ENCODE measurements at places on chromosomes 1 and 21.

GRCh38 chr1:14768582-14769304, 170.3 kb downstream of the KAZN start:
- no peak for DNase-seq

DNA sequence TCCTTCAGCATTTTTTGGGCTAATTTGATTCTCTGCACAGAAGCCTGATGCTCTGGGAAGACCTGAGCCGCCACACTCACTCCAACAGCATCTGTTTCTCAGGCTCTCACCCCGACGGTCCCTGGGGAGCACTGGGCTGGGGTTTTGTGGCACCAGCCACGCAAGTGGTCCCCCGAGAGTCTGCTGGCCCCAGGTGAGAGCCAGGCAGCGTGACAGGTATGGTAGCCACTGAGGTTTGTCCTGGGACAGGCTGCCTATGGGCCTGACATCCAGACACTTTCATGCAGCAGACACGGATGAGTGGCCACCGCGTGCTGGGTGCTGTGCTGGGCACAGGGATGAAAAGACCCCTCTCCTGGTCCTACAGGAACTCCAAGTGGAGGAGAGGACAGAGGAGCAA, 11.0 kb downstream of the AJAP1 start:
- DNase-seq, result no peak

GRCh38 chr1:203789966-203790365, 5.5 kb upstream of the ZBED6 start:
- no peak for DNase-seq

GRCh38 chr1:36703526-36704208, 221.0 kb upstream of the CSF3R start:
- DNase-seq, result peak; percentile 49

DNA sequence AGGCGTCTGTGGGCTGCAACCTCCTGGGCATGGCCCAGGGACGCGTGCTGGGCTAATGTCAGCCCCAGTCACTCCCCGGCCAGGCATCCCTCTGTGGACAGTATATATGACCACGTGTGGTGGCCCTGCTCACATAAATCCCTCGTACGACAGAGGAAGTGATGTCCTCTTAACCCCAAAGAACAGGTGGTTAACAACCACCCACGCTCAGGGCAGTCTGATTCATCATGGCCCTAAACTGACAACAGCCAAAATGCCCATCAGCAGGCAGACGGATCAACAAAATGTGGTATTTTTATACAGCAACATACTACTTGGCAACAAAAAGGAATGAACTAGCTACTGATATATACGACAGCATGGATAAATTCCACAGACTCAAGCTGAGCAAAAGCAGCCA, 51.0 kb downstream of the ECE1 start:
- DNase-seq, result no peak

GRCh38 chr1:20449735-20450311, 36.2 kb downstream of the CAMK2N1 start:
- DNase-seq, result no peak

DNA sequence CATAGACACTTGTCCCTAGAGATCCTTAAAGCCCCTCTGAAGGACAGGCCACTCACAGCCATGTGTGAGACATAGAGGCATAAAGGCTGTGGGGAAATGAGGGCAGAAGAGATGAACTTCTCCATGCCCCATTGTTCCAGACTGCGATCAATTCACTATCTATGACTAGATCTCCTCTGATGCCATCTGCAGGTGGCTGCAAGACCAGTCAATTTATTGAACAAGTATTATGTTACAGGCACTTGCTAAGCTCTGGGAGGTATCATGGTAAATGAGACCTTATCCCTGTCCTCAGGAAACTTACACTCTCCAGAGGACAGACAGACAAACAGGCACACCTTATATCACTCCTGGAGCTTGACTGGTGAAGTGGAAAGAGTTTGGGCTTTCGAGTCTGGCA, 22.9 kb downstream of the UBIAD1 start:
- no peak for DNase-seq

GRCh38 chr1:29120947-29121485, 2.7 kb downstream of the TMEM200B start:
- DNase-seq, result no peak

GRCh38 chr1:156594190-156594589, 2.6 kb downstream of the NAXE start:
- DNase-seq, result no peak

DNA sequence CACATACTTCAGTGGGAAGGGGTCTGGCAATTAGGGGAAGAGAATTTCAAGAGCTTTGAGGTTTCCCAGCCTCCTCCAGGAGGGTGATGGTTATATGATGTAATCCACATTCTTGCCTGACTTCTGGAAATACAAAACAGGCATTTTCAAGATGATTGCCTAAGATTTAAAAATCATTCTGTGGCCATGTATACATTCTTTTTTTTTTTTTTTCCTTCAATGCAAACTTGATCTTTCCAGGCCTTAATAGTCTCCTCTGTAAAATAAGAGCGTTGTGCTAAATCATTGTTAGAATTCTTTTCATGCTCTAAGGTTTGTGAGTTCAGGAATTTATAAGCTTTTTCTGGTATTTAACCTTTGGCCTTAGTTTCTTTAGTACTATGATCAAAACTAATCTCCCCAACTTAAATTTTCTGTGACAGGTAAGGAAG, 192.3 kb upstream of the HMCN1 start:
- DNase-seq, result no peak

- DNase-seq, result no peak
Observed at GRCh38 chr1:226946841-226947240, 6.7 kb downstream of the COQ8A start.

- no peak for DNase-seq
Observed at GRCh38 chr1:55153031-55153430, 62.1 kb downstream of the USP24 start.

- DNase-seq, result no peak
Observed at GRCh38 chr1:3349161-3349967, 105.1 kb upstream of the ARHGEF16 start.

DNA sequence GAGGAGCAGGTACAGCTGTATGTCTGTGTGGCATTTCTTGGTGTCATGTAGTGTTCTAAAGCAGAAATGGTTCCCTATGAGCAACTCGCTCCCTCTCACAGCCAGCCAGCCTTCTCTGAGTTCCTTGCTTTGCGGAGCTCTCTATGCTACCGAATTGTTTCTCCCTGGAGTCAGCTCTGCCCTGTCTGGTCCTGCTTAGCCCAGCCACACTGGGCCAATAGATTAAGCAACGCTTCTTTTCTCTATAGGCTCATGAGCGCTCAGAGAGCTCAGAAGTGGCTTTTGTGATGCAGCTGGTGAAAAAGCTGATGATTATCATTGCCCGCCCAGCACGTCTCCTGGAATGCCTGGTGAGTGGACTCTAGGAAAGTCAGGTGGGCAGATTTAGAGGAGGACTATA, 113.1 kb downstream of the PIK3R3 start:
- no peak for DNase-seq

- no peak for DNase-seq
Observed at GRCh38 chr1:94753171-94753972, 66.8 kb upstream of the SLC44A3 start.

- no peak for DNase-seq
Observed at GRCh38 chr1:227889863-227890405, 57.8 kb downstream of the WNT9A start.

GRCh38 chr1:3590139-3590763, 21.1 kb downstream of the MEGF6 start:
- no peak for DNase-seq

GRCh38 chr1:74586253-74586897, 74.0 kb upstream of the LRRC53 start:
- no peak for DNase-seq

DNA sequence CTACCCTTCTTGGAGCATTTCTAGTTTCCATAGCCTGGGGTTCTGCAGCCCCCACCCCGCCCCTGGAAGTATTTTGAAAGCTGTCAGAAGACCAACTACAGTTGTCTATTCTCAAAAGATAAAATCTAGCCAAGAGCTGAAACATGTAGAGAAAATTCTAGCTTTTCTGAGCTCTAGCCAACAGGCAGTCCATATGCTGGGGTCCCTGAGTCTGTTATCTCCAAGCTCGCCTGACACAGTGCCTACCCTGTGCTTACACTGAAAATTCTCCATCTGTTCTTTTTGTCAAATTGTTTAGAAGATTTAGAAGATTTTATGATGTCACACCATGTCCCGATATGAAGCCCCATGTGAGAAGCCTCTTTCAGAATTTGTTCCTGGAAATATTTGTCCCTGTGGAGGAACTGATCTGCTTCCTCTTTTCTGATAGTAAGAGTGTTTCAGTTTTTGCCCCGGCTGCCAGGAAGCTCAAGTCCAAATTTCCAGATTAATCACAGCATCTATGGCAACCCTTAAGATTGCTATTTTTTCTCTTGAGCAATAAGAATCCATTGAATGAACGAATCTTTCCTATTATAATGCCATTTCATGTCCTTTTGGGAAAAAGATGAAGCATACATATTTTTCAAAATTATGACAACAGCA, 23.7 kb upstream of the CSF3R start:
- DNase-seq, result no peak

- no peak for DNase-seq
Observed at GRCh38 chr1:48003741-48004531, 6.8 kb upstream of the TRABD2B start.

- DNase-seq, result no peak
Observed at GRCh38 chr1:21576798-21577187, 67.6 kb downstream of the ALPL start.

GRCh38 chr1:9059891-9060744, 9.3 kb downstream of the SLC2A5 start:
- DNase-seq, result no peak

DNA sequence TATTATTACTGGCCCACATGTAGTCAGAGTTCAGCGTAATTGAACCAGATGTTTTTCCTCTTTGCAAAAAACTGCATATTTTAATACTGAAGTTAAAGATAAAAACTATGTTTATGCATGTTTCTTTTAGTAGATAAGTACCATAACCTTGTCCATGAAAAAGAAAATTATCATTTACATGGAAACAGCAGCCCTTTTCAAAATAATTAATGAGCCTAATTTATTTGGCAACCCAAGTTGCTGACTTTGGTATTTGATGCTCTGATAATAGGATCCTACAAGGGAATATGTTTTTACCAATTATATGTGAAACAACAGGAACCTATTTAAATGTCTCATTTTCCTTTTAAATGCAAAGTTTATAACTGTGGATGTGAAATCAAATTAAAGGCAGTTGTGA, 281.3 kb upstream of the C1orf105 start:
- DNase-seq, result no peak

- no peak for DNase-seq
Observed at GRCh38 chr1:94271373-94271772, 34.0 kb upstream of the ARHGAP29 start.

GRCh38 chr1:13792419-13792818, 92.4 kb downstream of the PRDM2 start:
- DNase-seq, result no peak

- no peak for DNase-seq
Observed at GRCh38 chr1:200473698-200474371, 64.0 kb upstream of the ZNF281 start.

GRCh38 chr1:43854473-43854872, 79.1 kb upstream of the ARTN start:
- no peak for DNase-seq
